ENCODE measurements at places on chromosomes 7 and 10.
A peak's percentile ranks its signal among the peaks of the same experiment; 100 is the strongest.

- no peak for DNase-seq
These were observed 93.5 kb downstream of the NRP1 start for GRCh38 chr10:33240931-33241330.

GRCh38 chr10:112227331-112227987 lies 43.9 kb upstream of the GPAM start:
- DNase-seq = no peak

GRCh38 chr10:126609566-126609965 lies 60.9 kb downstream of the C10orf90 start:
- DNase-seq = no peak

DNA sequence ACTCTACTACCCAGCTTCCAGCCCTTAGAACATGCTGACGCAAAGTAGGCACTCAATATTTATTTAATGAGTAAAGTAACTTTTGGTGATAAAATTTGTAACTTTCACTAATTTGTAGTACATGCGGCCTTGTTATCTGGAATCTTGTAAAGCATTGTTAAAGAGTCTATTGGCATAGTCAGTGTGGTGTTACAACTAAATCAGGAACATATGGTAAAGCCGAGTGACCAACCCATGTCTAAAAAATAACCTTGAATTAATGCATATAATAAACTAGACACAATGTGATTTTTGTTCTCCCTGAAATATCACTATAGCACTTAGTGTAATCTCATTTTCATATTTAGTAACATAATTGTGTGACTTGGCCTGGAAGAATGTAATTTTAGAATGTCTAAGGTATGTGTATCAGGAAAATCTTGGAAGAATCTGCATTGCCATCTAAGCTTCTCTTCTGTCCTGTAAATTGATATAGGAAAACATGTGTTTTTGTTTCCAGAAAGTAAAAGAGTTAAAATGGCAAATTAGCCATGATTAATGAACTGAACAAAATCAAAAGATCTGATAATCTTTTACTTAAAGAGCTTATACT lies 256.7 kb upstream of the GNAI1 start:
- DNase-seq = no peak

DNA sequence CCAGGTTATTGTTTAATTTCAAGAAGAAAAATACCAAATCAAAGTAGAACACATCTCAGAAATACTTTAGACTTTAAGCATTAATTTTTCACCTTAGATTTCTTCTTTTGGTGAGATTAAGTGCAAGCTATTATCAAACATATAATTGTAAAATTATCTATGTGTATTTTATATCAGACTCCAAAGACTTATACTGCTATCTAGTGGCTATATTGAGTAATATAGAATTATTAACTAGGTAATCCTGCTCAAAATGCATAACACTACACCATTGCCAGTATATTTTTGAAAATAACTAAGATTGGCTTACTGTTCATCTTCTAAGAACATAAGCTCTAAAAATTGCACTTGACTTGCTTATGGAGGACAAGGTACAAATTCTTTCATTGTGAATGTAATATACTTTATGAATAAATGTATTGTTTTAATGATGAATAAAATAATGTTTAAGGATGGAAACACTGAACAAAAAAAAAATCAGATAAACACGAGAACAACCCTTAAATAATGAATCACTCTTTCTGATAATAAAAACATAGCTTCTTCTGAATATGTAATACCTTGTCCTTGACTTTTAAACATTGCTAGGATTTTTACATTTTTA lies 86.7 kb upstream of the GNAI1 start:
- no peak for DNase-seq

DNA sequence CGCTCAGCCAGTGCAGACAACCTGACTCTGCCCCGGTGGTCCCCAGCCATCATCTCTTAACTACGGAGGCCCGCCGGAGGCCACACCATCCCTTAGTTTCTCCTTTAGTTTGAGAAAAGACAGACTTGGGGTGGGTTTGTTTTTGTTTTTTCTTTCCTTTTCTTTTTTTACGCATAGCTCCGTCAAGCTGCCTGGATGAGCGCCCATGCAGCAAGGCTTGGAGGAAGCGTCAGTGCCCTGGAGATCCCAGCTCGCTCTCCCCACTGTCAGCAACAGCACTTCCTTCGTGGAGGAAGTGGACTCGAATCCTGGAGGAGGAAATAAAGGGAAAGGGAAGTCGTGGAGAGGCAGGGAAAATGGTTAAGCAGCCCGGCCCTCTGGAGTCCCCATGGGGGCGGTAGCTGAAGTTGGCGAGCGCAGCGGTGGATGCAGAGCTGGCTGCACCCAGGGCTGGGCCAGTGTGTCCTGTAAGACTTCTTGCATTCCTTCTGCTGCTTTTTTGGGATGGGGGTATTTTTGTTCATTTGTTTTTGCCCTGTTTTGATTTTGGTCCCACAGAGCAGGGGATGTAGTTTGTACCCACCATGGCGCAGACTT lies 35.9 kb upstream of the GJD4 start:
- DNase-seq = no peak

GRCh38 chr10:107728807-107729206 lies 564.3 kb upstream of the SORCS1 start:
- DNase-seq = peak; percentile 48

DNA sequence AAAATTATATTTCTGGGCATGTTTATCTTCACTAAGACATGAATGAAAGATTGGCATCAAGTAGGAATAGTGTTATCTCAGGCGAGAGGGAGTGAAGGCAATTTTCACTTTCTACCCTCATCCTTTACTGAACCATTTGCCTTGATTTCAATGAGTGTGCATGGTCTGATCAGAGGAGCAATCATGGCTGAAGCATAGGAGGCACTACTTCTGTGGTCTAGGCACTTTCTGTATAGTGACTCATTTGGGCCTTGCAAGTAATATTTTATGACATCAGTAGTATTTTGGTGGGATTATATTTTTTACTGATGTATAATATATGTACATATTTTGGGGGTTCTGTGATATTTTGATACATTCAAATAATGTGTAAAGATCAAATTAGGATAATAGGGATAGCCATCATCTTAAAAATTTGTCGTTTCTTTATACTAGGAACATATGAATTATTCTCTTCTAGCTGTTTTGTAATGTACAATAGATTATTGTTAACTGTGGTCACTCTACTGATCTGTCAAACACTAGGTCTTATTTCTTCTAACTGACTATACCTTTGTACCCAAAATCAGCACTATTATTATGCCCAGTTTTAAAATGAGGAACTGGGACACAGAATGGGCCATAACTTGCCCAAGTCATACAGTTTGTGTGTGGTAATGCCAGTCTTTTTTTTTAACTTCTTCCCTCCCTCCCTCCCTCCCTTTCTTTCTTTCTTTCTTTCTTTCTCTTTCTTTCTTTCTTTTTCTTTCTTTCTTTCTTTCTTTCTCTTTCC lies 101.9 kb downstream of the RAB11FIP2 start:
- no peak for DNase-seq

GRCh38 chr10:8639486-8640185 lies 585.1 kb downstream of the GATA3 start:
- no peak for DNase-seq

DNA sequence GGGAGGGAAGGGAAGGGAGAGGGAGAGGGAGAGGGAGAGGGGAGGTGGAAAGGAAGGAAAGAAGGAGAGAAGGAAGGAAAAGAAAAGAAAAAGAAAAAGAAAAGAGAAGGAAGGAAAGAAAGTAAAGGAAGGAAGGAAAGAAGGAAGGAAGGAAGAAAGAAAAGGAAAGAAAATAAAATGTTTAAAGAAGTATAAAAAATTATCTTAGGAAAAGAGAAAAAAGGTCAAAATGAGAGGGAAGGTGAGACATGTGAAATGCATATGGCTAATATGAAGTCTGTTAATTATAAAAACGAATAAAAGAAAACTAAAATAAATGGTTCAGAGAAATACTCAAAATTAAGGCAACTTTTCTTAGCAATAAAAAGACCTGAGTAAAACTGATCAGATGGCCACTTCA lies 46.1 kb upstream of the ANLN start:
- DNase-seq = no peak

GRCh38 chr7:158587162-158588084 lies at the start of gene PTPRN2:
TSS of gene PTPRN2 (minus strand) at chr7:158587823.
- peak; percentile 65 for DNase-seq

GRCh38 chr7:91127325-91127724 lies 136.9 kb upstream of the FZD1 start:
- DNase-seq = no peak

- DNase-seq = no peak
These were observed 81.0 kb downstream of the CCNY start for GRCh38 chr10:35417313-35417625.

- DNase-seq = peak; percentile 57
These were observed 102.3 kb downstream of the TBXAS1 start for GRCh38 chr7:139931190-139931934.

GRCh38 chr7:30224511-30225062 lies 59.8 kb upstream of the ZNRF2 start:
- peak; percentile 99 for DNase-seq

- no peak for DNase-seq
These were observed 269.6 kb downstream of the EXOC4 start for GRCh38 chr7:133522501-133522900.

DNA sequence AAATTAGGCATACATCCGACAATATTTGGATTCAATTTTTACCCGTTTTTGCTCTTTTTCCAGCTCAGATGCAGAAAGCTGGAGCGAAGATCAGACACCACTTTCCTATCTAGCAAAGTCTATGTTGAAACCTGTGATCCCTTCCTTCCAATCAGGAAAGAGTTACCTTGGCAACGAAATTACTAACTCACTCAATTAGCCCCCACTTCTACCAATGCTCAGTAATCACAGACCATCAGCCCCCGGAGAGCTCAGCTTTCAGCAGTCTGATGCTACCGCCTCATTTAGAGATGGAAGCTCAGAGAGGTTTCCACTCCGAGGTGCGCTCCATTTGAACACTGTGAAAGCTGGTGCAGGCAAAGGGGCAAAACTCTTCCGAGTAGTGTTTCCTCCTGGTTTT lies 6.7 kb downstream of the FRAT1 start:
- no peak for DNase-seq

- DNase-seq = peak; percentile 65
These were observed 28.1 kb downstream of the SLIT1 start for GRCh38 chr10:97157578-97158095.

- no peak for DNase-seq
These were observed 111.9 kb downstream of the TCERG1L start for GRCh38 chr10:131199646-131200045.

GRCh38 chr7:129784783-129785684 lies 167.7 kb downstream of the UBE2H start:
- peak; percentile 53 for DNase-seq

DNA sequence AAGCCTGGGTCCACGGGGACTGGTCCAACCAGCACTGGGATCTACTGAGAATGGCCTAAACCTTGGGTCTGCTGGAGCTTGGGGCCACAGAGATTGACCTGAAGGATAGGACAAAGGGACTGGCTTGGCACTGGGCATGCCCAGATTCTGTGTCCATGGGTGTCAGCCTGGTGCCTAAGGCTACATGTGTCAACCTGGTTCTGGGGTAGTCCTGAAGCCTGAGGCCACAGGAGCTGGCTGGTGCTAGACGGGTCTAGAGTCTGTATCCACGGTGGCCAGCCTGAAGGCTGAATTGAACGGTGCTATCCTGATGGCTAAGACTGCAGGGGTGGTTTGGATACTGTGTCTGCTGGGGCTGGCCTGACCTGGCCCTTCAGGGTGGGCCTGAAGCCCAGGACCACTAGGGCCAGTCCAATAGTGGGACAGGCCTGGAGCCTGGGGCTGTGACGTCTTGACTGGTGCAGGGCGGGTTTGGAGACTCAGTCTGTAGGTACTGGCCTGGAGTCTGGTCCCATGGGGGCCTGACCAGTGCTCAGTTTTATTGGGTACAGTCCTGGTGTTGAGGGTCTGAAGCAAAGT lies 152.4 kb upstream of the HPS1 start:
- DNase-seq = no peak

DNA sequence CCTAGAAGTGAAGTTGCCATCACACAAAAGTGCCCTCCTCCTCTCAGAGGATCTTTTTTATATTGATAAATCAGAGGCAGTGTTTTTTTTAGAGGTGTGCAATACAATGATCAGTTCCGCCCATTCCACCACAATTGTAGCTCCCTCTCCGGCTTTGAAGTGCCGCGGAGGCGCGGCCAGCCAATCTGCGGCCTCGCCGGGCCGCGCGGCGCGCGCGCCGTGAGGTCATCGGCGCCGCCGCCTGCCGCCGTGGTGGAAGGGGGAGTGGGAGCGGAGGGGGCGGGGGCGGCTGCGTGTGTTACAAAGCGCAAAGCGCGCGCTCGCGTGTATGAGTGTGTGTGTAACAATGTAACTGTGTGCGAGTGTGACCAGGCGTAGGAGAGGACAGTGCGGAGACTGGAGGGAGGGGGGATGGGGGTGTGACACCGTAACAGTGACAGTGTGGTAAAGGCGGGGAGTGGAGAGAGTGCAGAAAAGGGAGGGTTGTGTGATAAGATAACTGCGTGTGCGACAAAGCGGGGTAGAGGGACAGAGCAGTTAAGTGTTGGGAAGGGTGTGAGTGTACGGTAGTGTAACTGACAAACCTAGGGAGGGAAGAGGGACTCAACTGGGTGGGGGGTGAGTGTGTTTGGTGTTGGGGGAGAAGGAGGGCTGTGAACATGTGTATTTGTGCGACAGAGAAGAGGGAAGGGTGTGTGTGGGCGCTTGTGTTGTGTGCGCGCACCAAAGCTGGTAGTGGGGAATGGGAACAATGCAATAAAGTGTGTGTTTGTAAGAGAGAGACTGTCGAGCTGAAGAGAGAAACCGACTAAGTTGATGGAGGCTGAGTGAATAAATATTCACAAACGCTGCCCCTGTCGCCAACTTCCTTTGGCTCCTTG lies at the start of gene SP8:
TSS of gene SP8 (minus strand) at position 108 of the 881 bp plus-strand sequence. CDS start at position 20, 88 bp downstream.
- DNase-seq = no peak

GRCh38 chr7:90669492-90669891 lies 73.4 kb downstream of the CDK14 start:
- no peak for DNase-seq

- no peak for DNase-seq
These were observed 157.2 kb downstream of the ARHGAP12 start for GRCh38 chr10:31771331-31771831.

DNA sequence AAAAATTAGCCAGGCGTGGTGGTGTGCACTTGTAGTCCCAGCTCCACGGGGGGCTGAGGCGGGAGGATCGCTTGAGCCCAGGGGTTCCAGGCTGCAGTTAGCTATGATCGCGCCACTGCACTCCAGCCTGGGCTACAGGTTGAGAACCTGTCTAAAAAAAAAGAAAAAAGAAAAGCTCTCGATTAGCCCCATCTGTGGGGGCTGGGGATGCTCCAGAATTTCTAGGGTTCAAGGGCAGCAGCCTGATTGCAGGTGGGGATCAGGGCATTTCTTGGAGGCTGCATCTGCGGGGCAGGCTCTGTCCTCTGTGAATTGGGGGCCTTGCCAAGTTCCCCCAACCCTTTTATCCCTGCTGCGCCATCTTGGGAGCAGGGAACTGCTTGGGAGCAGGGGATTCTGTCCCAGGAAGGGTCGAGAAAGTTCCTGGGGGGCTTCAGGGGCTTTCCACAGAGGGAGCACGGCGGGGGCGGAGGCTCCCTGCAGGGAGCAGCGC lies 651 bp upstream of the ARPC1A start:
- no peak for DNase-seq

GRCh38 chr7:7848246-7848645 lies 120.3 kb upstream of the GLCCI1 start:
- DNase-seq = no peak

GRCh38 chr10:78065611-78066010 lies 31.9 kb downstream of the RPS24 start:
- no peak for DNase-seq

- DNase-seq = no peak
These were observed 9.2 kb upstream of the FOXP2 start for GRCh38 chr7:114405427-114405826.

- DNase-seq = peak; percentile 81
These were observed 13.1 kb downstream of the LZTS2 start for GRCh38 chr10:101012525-101013364.

- DNase-seq = no peak
These were observed 70.5 kb downstream of the SFMBT2 start for GRCh38 chr10:7340179-7340874.
